ENCODE measurements at places on chromosomes 7 and 10.
A peak's percentile ranks its signal among the peaks of the same experiment; 100 is the strongest.

- no peak for DNase-seq
Observed at GRCh38 chr10:4678951-4679671, 146.9 kb upstream of the AKR1E2 start.

DNA sequence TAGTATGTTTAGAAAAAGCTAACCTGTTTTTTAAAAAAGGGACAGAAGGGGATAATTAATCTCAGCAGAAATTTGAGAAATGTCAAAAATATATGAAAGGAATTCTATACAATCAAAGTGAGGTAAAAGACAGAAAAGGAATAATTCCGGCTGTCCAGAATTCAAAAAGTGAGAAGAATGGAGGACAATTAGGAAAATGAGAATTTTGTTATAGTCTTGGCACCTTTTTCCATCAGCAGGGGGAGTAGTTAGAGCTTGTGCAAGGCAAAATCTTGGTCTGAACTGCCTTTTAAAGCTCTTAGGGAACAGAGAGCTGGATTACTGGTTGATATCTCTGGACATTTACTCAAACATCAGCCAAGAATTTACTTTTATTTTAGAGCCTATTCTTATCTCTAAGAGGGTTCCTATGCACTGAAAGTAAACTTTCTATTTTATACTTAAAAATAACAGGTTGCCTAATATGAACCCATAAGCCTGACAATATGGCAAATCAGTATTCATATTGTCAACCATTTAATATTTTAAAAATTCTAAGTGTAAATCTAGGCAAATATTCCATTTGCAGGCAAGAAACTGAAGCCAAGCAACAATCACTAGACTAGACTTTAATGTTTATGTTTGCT lies 185.6 kb downstream of the ANK3 start:
- DNase-seq: no peak

DNA sequence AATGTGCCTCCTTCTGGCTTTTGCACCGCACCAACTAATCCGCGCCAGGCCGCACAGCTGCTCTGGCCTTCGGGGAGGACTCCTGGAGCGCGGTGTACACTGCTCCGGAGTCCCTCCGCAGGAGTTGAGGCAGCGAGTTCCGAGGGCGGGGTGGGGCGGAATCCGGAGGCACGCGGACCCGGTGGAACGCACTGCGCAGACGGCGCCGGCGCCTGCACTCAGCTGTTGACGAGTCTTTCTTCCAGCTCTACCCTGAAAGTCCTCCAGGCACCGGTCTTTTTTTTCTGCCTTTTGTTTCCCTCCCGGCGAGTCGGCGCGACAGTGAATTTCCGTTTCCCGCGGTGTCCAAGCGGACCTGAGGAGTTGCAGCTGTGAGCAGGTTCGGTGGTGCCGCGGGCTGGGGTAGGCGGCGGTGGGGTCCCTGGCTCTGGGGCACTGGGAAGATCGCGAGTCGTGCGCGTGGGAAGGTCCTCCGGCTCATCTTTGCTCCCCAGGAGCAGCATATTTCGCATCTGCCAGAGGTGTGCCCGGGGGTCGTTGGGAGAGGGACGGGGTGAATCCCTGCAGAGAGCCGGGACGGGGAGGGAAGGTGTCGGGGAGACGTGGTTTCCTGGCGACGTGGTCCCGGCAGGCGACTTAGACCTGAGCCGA lies 44.1 kb downstream of the SFTPD start:
- DNase-seq: peak; percentile 10

DNA sequence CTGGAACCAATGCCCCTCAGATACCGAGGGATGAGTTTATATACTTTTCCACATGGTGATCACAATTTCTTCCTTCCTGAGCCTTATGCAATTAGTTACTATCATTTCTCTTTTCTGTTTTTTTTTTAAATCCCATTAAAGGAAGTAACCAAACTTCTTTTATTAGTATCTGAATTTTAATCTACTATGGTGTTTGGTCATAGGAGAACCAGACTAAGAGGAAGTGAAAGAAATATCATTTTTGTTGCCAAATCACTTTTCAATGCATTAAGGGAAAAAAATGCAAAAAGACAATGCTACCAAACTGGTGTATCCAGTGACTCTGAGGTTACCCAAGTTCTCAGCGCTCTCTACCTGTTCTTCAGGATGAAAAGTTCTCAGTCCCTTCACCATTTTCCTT lies 167.7 kb downstream of the NXPH1 start:
- DNase-seq: no peak

GRCh38 chr10:67257427-67258144 lies 331.8 kb downstream of the LRRTM3 start:
- no peak for DNase-seq

- DNase-seq: no peak
Observed at GRCh38 chr7:27551803-27552400, 110.8 kb downstream of the HIBADH start.

- DNase-seq: no peak
Observed at GRCh38 chr10:24814568-24815313, 91.1 kb upstream of the ARHGAP21 start.

- no peak for DNase-seq
Observed at GRCh38 chr7:40306025-40306424, 171.2 kb downstream of the SUGCT start.

DNA sequence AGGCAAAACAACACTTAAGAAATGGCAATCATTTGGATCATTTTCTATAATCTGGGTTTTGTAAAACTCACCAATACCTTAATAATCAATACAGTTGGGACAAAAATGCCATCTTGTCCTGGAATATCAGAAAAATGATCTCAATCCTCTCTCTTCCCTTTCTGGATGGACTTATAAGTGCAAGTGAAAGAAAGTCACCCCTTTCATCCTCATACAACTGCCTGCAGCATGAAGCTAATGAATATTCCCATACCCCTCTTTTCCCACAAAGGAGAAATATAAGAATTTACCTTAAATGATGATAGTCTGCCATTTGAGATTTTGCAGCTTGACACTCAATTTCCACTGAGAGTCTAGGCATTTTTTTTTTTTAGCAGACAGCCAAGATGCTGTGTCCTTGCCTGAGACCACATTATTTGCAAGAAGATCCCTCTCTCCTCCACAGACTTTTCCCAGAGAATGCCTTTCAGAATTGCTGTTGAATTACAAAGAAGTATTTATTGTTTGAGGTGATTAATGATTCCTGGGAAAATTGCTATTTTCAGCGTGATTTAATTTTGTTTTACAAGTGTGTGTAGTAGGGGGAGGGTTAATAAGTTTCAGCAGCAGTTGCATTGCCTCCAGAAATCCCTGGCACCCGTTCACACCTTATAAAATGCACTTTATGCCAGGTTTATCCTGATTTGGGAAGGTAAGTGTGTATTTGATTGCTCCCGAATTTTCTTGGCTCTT lies 3.8 kb downstream of the HOXA4 start:
- no peak for DNase-seq

DNA sequence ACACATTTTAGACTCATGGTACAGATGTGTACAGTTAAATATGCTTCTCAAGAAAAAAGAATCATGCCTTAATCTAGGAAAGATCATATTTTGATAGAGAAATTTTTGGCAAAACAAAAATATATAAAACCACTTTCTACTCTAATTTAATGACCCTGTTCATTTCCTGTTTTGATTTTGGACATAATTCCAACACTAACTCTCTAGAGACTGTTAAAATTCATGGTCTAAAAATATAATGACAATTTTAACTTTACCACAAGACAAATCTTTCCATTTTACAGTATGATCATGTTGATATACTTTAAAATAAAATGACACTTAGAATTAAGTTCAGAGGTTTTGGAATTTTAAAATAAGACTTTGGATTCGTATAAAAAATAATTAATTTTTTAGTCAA lies 45.2 kb downstream of the PRKG1 start:
- DNase-seq: no peak

- no peak for DNase-seq
Observed at GRCh38 chr7:32679192-32679591, 183.9 kb downstream of the AVL9 start.

DNA sequence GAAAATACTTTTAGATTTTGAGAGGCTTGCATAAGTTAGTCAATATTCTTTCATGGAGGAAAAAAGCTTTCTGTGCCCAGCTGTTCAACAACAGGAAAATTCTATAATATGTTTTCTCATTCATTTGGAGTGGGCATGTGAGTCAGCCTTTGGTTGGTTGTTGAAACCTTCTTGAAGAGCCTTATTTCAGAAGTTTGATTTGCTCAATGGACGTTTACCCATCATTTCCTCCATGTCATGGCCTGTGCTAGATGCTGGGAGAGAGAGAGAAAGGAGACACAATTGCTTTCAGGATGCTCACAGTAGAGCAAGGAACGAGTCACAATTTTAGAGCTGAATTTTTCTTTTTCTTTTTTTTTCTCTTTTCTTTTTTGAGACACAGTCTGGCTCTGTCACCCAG lies 181.7 kb downstream of the PRKCQ start:
- no peak for DNase-seq
